ENCODE measurements at places on chromosomes 5 and 9.

GRCh38 chr5:149072791-149073190, 9.9 kb upstream of the SH3TC2 start:
- no peak for DNase-seq

GRCh38 chr9:31908158-31908890, 476.1 kb upstream of the ACO1 start:
- no peak for DNase-seq

GRCh38 chr5:73120222-73121118, at the start of gene TMEM171:
TSS of gene TMEM171 (plus strand) at chr5:73120575. CDS start at chr5:73123374, 2,799 bp downstream.
- DNase-seq, result no peak

GRCh38 chr5:74598731-74599130, 41.8 kb downstream of the ENC1 start:
- DNase-seq, result no peak

- peak; percentile 39 for DNase-seq
These were observed 79.0 kb downstream of the TLR4 start for GRCh38 chr9:117782931-117783788.
